ENCODE measurements at places on chromosomes 4 and X.

- no peak for DNase-seq
Measured at GRCh38 chrX:123993904-123994635, 32.6 kb downstream of the STAG2 start.

DNA sequence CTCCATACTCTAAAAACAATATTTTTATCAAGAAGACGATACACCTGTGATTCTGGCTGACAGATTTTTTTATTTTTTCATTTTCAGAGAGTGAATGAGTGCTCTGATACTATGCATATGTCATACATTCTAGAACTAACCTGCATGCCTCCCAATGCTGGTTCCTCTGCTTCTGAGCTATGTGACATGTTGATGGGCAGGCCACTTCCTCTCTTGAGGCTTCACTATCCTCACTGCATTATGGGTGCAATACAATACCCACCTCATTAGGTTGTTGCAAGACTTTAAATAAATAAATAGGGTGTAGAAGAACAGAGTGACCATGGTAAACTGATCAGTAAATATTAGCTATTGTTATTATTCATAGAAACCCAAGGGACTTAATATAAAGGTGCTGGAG is 408.3 kb downstream of the HNRNPD start:
- DNase-seq = no peak

- DNase-seq = no peak
Measured at GRCh38 chr4:149965206-149965605, 113.0 kb upstream of the DCLK2 start.

DNA sequence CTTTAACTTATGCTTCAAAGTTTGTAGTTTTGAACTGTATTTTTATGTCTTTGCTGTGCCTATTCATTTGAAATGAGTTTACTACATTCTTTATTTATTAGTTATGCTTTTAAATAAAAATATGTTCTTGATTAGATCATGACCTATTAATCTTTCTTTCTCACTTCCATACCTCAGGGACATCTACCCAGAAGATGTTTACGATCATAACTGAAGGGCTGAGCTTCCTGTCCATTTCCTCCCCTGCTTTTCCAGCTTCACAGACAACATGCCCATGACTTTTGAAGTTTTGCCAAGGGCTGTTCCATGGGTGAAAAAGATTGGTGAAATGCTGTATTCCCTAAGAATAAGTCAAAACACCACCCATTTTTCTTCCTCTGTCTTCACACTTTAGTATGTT is 99.7 kb upstream of the DDIT4L start:
- DNase-seq = no peak

GRCh38 chr4:18734405-18734804 is 712.9 kb upstream of the LCORL start:
- DNase-seq = no peak

- no peak for DNase-seq
Measured at GRCh38 chr4:26368685-26369084, 47.9 kb downstream of the RBPJ start.

Measured in CD8-positive, alpha-beta T cell (primary cell).